ENCODE measurements at places on chromosomes 7 and 10.

DNA sequence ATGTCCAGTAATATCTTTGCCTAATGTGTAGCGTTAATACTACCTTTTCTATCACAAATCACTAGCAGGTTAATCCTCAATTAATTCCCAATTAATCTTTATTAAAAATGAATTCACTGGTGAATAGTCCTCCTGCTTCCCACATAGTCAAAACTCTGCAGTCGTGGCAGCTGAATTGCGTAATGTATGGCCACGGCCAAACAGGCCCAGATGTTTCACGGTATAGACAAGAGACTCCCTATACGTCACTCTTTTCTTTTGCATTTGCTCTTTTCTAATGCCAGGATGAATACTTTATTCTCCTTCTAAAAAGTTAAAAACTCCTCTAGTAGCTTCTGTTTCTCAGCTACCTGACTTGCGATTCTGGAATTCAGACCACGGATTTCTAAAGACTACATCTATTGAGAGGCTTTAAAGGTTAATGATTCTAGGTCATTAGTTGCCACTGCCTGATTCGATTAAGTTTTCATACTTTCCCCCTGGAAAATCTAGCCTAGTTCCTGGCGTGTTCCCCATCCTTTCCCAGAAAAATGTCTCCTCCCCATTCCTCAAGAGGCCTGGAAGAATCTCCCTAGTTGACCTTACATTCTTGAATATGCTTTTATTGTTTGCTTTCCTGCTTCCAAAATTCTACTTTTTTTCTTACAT is 16.9 kb downstream of the MEOX2 start:
- DNase-seq, result no peak

DNA sequence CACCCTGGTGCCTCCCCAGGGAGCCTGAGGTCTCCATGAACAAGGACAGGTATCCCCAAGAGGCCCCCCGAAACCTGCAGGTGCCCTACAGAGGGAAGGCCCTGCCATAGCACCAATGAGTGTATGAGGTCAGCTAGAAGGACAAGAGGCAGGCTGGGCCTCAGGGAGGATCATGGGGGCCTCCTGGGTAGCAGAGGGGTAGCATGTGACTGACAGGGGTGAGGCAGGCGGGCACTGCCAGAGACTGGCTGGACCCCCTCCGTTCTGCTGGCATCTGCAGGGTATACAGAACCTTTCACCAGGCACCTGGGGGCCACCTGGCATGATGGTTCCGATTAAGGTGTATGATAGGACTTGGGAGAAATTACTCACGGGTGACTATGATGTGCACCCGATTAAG is 79.2 kb upstream of the KCTD7 start:
- no peak for DNase-seq

- no peak for DNase-seq
Measured at GRCh38 chr10:93384006-93384405, 98.1 kb downstream of the MYOF start.

GRCh38 chr10:29199941-29200679 is 88.8 kb upstream of the LYZL1 start:
- DNase-seq, result no peak

- no peak for DNase-seq
Measured at GRCh38 chr7:155729847-155730246, 82.4 kb downstream of the SHH start.

- no peak for DNase-seq
Measured at GRCh38 chr7:86963599-86964230, 95.7 kb downstream of the ELAPOR2 start.

- no peak for DNase-seq
Measured at GRCh38 chr10:13712837-13713581, 126.2 kb downstream of the PRPF18 start.

DNA sequence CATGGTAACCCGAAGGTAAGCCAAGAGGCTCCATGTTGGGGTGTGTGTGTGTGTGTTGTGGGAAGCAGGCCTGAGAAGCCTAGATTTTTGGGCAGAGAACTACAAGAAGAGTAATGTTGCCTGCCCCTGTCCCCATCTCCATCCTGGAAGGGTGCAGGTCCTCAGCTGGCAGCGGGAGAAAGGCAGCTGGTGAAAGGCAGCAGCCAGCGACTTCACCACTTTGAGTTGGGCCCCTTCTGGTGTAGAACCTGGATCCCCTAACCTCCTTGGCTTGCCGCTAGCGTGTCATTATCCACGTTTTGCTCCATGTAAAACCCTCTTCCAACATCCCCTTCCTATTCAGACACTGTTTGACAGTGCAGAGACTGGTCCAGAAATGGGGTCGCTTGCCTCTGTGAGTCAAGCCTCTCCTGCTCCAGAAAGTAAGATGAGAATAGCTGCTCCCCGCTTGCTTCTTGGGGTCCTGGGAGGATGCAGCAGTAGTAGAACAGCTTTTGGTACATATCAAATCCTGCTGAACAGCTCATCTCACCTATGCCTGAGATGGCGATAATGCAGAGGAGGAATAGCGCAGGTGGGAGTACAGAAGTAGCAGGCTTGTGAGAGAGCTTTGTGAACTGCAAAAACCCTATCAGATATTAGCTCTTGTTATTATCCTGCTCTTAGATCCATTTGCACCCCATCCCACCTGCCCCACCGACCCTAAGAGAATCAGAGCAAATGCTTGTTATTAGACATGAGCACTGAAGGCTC is 22.1 kb upstream of the CDH23 start:
- DNase-seq, result no peak

DNA sequence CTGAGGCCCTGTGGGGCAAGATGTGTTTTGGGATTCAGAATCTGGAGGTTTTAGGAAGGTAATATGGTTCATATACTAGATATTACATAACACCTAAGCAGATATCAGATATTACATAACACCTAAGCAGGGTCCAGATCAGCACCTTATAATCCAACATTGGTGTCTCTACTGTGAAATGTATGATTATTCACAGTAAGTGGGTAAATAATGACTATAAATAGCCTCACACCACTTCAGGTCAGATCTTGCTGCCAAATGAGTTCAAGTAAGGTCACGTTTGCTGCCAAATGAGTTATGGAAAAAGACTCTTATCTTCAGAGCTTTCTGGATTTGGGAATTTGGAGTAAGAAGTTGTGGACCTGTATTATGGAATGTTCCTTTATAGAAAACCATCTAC is 14.6 kb downstream of the ADRB1 start:
- no peak for DNase-seq

DNA sequence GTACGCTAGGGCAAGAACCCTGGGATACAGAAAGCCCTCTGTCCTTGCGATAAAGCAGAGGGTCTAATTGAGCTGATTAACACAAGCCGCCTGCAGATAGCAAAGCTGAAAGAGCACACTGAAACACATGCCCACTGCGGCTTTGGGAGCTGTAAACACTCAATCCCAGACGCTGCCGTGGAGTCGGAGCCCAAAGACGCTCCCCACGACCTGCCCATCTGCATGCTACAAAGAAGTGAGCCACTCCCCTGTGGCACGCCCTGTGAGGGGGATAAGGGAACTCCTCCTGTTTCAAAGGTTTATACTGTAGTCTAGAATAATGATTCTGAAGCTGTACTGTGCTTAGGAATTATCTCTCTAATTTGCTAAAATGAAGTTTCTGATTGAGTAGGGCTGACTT is 985.6 kb upstream of the GHITM start:
- no peak for DNase-seq

DNA sequence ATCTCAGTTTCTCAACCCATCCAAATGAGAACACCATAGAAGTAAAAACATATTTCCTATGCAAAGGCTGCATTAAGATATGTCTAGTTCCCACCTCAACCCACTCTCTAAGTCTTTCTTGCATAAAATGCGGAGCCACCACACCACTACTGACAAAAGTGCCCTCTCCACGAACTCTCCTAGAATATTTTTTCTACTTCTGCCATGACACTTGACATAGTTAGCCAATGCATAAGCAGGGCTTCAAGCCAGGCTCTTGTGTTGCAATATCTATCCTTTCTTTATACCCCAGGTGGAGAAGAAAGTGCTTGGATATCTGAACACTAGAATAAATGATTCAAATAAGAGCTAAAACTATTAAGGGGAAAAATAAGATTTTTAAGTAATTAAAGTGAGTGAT is 465.2 kb downstream of the NRG3 start:
- no peak for DNase-seq

DNA sequence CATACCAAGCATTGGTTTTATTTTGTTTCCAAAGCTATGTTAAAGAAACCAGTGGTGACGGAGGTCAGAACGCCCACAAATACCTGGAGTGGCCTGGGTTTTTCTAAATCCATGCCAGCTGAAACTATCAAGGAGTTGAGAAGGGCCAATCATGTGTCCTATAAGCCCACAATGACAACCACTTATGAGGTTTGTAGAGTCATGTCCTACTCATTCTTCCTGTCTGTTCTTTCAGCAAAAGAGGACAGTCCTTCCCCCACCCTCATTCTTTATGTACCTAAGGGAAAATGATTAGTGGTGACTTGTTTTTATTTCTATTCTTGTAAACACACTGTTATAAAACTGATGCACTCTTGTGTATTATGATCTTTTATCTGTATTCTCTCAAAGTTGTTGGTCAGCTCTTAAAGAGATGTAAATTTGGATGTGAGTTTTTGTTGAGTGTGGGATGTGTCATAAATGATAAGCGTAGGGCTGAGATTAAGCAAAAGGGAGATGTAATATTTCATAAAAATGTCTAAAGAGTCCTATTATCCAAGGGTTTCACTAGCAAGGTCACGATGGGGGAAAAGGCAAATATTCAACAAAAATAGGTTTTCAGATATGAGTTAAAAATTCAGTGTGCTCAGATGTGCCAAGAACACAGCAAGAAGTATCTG is 294.4 kb downstream of the BICC1 start:
- no peak for DNase-seq

- no peak for DNase-seq
Measured at GRCh38 chr7:105861224-105861623, 15.2 kb downstream of the ATXN7L1 start.

DNA sequence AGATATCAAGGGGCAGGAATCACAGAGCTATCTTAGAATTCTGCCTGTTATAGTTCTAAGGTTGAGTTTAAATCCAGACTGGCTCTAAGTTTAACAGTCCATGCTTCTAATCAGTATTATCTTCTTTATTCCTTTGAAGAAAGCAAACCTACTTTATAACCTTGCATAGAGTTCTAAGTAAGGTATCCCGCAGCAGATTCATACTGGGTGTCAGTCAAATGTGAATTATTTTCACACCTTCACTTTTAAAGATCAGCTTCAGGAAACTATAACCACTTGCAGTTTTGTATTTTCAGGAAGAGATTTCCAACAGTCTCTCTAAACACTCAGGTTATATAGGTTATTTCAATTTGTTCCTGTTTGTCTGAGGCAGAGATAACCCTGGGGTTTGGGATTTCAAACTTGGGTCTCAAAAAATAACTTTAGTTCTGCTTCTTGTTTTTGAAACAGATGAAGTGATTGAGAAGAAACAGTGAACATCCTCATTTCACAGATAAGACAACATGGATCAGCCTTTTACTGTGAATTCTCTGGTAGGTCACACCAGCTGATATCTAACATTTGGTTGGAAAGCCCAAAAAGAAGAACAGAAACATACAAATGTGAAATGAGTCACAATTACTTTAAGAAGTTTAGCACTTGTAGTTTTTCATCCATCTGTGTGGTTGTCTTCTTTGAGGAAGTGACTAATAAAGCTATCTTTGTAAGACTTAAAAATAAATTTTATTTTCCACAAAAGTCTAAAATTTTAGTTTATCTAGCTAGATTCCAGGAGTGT is 21.4 kb downstream of the STAMBPL1 start:
- no peak for DNase-seq

GRCh38 chr10:3425261-3425660 is 252.7 kb upstream of the PITRM1 start:
- DNase-seq, result no peak

- no peak for DNase-seq
Measured at GRCh38 chr10:99913831-99914235, 95.9 kb downstream of the DNMBP start.

GRCh38 chr10:93071674-93072224 is 1.9 kb upstream of the CYP26A1 start:
- no peak for DNase-seq

DNA sequence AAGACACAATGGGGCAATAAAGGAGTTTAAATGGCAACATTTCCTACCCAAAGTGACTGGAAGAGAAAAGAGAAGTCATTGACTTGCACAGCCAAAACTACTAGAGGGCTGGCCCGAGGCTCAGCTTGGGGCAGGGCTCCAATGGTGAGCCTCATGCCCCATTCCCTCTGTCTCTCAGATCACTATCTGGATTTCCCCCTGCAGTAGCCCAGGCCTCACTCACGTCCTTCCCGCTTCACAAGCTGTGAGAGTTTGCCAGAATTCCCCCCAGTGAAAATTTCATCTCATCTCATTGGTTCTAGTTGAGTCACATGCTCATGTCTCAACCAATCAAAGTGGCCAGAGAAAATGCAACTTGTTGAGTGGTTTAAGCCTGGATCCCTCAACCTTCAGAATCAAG is 181.3 kb downstream of the WDR11 start:
- no peak for DNase-seq

DNA sequence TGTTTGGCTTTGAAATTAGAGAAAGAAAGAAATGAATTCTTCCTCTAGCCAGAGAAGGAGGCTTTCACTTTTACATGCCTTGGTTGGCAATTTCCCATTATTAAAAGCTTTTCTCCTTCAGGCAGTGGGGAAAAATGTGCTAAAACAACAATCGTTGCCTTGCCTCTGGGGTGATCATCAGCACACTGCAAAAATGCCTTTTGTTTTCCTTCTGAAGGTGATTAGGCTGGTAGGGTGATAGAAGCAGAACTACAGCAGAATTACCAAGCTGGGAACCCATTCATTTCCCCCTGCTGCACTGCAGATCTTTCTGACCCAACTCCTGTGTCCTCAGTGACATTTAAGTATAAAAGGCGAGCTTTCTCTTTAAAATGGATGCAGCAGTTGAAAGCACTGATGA is 22.2 kb downstream of the ANK3 start:
- DNase-seq, result no peak

GRCh38 chr7:81715984-81716588 is 53.8 kb downstream of the HGF start:
- DNase-seq, result no peak

DNA sequence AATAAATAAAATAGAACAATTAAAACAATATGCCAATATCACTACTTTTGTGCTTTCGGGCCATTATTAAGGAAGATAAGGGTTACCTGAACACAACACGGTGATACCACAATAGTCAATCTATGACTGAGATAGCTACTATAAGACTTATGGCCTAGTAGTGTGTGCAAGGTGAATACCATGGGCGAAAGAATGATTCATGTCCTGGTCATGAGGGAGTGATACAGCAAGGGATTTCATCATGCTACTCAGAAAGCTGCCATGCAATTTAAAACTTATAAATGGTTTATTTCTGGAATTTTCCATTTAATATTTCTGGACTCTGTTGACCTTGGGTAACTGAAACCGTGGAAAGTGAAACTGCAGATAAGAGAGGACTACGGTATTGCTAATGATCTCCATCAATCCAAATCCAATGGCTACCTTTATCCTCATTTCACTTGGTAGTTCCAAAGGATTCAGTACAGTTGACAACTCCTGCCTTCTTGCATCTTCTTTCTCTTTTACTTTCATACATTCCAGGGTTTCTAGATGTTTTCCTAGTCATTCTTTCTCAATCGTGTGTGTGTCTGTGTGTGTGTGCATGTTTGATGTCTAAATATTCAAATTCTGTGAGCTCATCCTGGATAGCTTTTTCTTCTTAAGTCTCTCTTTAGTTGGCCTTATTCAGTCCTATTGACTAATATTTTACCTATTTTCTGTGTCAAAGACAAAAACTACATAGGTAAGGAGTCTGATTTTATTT is 100.5 kb upstream of the MAGI2 start:
- no peak for DNase-seq

GRCh38 chr10:16242859-16243613 is 193.8 kb upstream of the PTER start:
- DNase-seq, result no peak
